ENCODE measurements at places on chromosomes 11 and 22. TPM values are rescaled to one million over a fixed set of nuclear protein-coding genes. Genes with fewer than 3 reads are reported as not detected.

The CSTPP1 gene
- 9.4 TPM for total RNA-seq

The GRAMD4 gene
- 50.4 TPM for total RNA-seq

The ALDH3B1 gene
- 1.3 TPM for total RNA-seq

The CTSC gene
- total RNA-seq: 46.0 TPM

The CREBZF gene
- total RNA-seq: 20.9 TPM

The MORC2 gene
- 12.6 TPM for total RNA-seq

The TTC12 gene
- 5.5 TPM for total RNA-seq

The ADORA2A gene
- total RNA-seq: 3.0 TPM

The DBX1 gene
- not detected for total RNA-seq

The MRGPRX4 gene
- 0.51 TPM for total RNA-seq

The MAPK12 gene
- total RNA-seq: 70.2 TPM

The BIRC3 gene
- 1.7 TPM for total RNA-seq
